ENCODE measurements at places on chromosomes 2 and 18.

GRCh38 chr2:166960702-166961270, 72.5 kb downstream of the XIRP2 start:
- no peak for DNase-seq

GRCh38 chr2:157174321-157174720, 83.2 kb upstream of the GALNT5 start:
- DNase-seq = peak; percentile 80

- no peak for DNase-seq
These were observed 17.6 kb downstream of the CDC42EP3 start for GRCh38 chr2:37653805-37654378.

DNA sequence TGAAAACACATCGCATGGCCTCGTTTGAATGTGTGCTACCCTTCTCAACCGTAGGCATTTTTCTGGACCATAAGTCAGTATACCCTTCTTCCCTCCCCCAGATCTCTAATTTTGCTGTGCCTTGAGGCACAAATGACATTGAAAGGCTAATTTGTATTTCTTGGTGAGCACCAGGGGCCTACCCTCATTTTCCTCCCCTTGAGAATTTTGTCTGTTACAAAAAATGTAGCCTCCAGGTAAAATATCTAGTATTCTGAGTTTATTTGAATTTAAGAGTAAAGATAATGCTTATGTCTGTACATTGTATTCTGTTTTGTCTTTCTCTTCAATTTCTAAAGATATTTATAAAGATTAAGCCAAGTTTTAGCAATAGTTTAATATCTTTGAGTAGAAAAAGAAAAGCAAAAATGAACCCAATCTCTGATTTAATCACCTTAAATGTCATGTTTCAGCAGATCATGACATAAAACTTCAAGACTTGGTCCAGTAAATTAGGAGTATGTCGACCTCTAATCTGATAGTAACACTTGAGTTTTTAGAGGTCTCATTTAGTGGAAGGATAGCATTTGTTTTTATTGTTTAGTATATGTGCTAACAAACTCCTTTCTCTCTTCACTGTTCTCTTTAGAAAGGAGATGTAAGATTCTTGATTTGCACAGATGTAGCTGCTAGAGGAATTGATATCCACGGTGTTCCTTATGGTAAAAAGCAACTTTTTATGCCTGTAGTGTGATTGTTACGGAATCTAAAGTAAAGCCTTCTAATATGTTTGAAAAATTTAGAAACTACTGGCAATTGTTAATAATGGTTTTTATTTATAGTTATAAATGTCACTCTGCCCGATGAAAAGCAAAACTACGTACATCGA, 36.4 kb downstream of the DDX1 start:
- DNase-seq = no peak

DNA sequence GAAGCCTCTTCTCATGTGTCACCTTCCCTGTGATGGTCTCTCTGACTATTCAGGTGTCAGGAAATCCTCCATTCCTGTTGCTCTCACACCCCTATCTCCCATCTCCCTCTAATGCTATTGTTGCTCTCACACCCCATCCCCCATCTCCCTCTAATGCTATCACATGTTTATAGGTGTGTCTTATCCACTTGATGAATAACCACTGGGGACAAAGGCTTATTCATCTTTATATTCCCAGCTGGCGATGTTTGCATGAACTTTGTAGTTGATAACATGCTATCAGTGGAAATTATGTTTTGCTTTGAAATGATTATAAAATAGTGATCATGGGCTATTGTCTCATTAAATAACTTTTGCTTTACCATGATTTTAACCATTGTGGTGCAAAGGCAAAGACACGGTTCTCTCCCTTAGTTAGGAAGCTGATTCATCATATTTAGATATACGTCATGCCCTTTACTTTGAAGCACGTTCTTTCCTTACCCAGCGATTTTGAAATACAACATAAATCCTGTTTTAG, 220.5 kb downstream of the PMAIP1 start:
- DNase-seq = no peak

- DNase-seq = no peak
These were observed 10.4 kb downstream of the SLC19A3 start for GRCh38 chr2:227707390-227707789.

DNA sequence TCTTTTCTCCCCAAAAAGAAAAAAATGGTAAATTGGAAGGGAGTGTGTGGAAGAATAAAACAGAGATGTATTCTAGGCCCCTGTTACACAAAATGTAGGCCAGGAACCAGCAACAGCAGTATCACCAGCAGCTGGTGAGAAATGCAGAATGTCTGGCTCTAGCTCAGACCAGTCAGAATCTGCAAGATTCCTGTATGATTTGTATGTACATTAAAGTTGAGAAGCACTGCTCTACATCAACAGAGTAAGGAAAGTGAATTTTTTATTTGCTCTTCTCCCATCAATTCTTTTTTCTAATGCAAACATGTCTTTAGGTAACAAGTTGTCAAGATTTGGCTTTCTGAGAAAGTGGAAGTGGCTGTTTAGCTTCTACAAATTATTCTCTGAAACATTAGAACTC, 235.4 kb upstream of the FANCL start:
- no peak for DNase-seq

DNA sequence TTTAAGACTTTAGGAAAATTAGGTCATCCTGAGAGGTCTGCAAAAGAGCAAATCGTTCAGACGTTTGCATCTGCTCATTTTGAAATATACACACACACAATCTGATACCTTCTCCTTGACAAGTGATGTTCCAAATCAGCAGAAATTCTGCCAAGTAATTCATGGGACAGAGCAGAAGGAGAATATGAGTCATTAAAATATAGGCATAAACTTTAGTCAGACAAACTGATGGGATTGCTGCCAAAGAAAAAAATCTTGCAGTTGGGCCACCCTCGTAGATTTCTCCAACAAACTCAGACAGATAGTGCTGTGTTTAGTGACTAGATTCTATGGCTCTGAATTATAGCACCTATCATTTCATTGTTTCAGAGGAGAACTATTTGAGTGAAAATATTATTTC, 336.3 kb downstream of the NYAP2 start:
- peak; percentile 88 for DNase-seq

DNA sequence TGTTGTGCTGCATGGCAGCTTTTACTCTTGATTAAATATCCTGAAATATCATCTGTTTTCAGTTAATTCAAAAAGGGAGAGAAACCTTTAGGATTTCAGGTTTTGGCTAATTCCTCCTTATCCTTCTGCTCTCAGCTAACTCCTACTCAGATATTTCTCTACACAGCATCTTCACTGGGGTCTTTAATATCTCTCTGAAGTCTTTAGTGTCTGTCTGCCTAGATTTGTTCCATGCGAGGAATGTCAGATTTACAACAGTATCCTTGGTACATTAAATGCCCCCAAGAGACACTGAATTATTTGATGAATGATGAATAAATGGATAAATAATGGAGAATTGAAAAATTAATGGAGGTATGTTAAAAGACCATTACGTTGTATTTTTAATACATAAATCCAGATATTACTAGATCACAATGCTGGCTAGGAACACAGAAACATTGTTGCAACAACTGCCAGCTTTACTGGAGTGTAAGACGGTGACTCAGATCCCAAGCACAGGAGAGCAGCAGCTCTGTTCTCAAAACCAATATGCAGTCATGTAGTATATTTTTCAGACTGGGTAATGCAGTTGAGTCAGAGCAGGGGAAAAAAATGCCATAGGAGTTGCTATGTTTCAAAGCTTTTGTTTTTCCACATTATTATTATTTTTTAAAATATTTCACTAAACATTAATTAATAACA, 388.0 kb upstream of the SYT4 start:
- DNase-seq = peak; percentile 84

GRCh38 chr2:208086029-208086428, 38.3 kb downstream of the CRYGD start:
- DNase-seq = no peak

GRCh38 chr2:74772046-74772445, 61.9 kb upstream of the HK2 start:
- DNase-seq = no peak

GRCh38 chr2:41912776-41913175, 135.0 kb upstream of the PKDCC start:
- DNase-seq = no peak

GRCh38 chr18:78675231-78675630, 304.4 kb upstream of the SALL3 start:
- DNase-seq = no peak

- DNase-seq = no peak
These were observed 44.3 kb downstream of the RBM43 start for GRCh38 chr2:151217343-151217742.

DNA sequence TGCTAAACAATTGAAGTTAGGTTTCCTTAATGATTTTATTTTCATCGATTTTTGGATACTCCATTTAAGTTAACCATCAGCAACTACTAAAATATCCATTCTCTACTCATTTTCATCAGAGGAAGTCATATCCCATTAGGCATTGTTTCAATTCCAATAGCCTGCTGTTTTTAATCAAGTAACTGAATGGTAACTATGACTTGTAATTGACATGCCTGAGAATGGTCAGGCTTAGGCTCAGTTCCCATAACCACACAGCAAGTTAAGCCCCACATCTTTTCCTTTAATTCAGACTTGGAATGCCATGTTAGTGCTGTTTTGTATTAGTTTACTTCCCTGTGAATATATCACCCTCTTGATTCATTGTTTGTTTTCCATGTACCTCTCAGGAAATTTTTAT, 398.8 kb downstream of the ARHGAP15 start:
- peak; percentile 63 for DNase-seq

DNA sequence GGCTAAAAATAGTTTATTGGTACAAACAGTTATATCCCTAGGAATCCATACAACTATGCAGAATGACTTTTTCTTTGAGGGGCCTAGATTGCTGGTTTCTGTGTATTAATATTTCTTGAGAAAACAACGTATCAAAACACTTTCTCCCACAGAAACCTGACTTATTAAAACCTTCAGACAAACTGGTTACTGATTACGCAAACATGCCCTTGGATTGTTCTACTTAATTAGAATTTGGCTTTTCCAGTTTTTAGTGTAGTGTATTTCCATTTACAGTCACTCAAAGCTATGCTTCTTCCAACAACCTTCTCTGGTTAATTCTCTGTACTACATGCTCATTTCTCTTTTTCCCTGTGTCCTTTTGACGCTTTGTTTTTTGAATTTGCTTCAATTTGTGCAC, 20.0 kb downstream of the VAPA start:
- peak; percentile 33 for DNase-seq

- no peak for DNase-seq
These were observed 1088.9 kb upstream of the PIK3C3 start for GRCh38 chr18:40866013-40866645.

DNA sequence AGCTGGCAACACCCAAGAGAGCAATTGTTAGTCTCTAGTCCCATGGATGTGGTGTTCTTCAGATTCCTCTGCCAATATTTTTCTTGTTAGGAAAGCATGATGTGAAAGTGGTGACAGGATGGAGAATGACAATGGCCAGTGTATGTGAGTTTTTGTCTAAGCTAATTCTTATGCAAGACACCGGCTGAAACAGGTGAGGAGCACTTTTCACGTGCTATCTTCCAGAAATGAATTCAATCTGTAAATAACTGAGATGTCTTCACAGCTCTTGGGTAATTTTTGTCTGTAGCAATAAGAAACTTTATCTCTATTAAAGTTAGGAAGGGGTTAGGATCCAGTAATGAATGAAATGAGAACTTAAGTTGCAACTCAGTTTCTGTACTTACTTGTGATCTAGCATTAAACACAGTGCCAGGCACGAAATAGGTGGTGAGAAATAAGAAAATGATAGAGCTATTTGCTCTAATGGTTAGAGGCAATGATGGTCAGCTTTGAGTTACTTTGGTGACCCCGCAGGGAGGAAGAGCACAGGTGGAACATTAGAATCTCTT, 676 bp upstream of the AGPS start:
- no peak for DNase-seq

- DNase-seq = peak; percentile 25
These were observed 50.7 kb upstream of the HNRNPA3 start for GRCh38 chr2:177161741-177162460.

DNA sequence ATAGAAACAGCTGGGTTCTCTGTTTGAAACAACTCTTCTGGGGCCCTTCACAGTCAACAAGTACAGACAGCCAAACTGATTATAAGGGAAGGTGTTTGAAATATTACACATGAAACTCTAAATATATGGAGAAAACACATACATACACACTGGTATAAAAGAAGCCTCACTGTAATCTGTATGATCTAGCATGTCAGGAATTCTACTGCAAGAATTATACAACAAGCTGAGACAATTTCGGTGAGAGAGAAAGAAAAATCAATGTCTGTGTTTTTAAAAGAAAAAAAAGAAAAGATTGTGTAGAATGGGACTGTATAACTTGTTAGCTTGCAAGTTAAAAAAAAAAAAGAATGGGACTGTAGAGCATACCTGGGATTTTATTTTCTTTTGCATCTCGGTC, 26.3 kb downstream of the IRS1 start:
- DNase-seq = no peak

DNA sequence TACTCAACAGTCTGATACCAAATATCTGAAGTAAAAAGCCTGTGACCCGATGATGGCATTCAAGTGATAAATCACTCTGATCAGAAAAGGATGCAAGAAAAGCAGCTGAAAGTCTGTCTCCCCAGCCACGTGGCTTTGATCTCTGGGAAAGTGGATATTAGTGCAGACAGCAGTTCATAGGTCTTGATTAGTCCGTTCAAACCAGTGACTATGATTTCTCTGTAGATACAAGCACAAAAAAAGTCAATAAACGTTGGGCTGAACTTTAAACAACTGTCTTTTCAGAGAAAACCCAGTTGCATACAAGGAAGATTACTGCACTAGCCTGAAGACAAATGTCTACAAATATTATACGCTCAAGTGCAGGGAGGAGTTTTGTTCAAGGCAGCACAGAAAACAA, 107.7 kb upstream of the CDC42EP3 start:
- DNase-seq = no peak

- DNase-seq = no peak
These were observed 6.9 kb downstream of the CD28 start for GRCh38 chr2:203713381-203713780.

DNA sequence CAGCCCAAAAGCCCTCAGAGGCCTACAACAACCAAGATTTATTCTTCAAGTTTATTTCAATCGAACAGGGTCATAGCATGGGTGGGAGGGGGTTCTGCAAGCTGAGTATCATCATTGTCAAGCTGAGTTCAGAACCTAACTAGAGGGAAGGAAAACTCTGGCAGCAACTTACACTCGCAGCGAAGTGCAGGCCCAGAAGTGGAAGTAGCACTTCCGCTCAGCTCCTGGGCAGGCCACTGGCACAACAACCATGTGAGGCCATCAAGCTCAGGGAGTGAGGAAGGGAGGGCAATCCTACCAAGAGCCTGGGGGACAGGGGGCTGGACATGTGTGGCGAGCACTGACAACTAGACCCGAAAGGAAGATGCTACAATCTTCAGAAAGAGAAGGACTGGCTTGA, 4.8 kb downstream of the UXS1 start:
- no peak for DNase-seq

- DNase-seq = no peak
These were observed 615.7 kb downstream of the EPHA4 start for GRCh38 chr2:220956429-220956828.

DNA sequence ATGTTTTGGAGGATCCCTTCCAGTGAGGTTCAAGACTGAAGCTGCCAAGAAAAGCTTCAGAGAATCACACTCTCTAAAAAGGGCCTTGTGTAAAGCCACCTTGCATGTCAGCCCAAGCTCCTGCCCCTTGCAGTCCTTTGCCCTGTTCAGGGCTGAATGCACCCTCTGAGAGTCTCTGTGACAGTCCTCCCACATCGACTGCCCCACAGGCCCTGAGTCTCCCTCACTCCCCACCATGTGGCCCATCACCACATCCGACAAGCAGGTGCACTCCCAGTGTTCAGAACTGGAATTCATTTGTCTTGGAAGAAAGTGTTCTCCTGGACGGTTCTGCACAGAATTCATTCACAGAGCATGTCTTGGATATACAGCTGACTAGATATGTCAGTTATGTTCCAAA, 31.0 kb downstream of the BCL11A start:
- DNase-seq = no peak
